ENCODE measurements at places on chromosomes 2 and 18. TPM values are rescaled to one million over a fixed set of nuclear protein-coding genes. Genes with fewer than 3 reads are reported as not detected.
A peak's percentile ranks its signal among the peaks of the same experiment; 100 is the strongest.

DNA sequence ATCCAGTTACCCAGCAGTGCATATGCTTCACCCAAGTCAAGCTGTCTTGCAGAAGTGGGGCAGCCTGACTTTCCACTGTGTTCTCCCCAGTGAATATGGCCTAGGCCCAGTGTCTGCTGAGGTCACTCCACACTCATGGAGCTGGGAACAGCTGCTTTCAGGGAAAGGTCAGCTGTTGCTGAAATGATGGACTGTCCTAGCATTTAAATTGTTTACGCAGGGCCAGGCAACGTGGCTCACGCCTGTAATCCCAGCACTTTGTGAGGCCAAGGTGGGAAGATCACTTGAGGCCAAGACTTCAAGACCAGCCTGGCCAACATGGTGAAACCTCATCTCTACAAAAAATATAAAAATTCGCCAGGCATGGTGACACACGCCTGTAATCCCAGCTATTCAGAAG is 86.5 kb downstream of the LIPG start:
- no peak for DNase-seq

MYO1B gene
- total RNA-seq: 220 TPM

- DNase-seq: no peak
Observed at GRCh38 chr18:9851511-9851910, 34.3 kb upstream of the TXNDC2 start.

DNA sequence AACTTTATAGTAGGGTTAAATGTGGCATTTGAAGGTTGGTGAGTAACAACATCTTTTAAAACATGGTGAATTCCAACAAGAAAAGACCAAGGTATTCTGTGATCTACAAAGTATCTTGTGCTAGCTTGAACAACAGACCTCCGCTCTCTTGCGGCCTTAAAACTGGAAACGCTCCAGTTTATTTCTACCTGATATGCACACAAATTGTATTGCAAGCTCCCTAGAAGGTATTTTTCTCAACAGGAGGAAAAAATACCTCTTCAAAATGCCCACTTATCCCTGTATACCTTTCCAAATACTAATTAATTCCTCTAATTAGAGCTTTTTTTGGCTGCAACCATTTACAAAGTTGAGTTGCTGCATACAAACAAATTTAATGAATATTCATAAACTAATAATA is 69.5 kb downstream of the KCNH7 start:
- no peak for DNase-seq

PARD6G gene
- 18.0 TPM for total RNA-seq

DNA sequence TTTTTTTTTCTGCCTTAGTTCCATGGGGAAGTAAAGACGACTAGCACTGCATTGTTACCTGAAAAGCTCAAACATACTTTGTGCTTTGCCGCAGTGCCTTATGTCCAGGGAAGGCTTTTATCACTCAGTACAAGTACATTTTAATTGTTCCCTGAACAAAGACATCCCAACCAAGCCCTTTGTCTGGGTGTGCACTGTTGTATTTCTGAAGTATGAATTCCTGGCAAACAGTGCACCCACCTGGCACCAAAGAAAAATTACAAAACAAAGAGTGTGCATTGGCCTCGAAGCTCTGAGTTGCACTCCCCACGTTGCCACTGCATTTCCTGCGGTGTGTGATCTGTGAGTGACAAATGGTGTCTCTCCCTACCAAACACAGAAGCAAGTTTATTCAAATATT is 858.5 kb upstream of the PIK3C3 start:
- DNase-seq: no peak

DNA sequence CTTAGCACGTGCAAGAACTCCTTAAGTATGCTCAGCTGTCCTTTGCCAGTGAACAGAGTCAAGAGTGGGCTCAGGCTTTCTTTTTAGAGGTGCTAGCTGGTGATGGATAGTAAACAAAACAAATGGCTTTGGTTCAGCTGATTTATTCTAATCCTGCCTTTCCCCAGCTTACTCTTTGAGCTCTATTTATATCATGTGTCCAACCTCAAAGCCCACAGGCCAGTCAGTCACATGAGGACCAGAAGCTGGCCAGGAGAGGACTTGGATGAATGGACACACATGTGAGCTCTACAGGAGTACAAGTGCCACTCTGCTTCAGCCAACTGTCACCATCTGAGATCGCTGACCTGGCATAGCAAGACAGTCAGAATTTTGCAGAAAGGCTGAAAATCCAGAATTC is 59.4 kb downstream of the STK39 start:
- no peak for DNase-seq

DNA sequence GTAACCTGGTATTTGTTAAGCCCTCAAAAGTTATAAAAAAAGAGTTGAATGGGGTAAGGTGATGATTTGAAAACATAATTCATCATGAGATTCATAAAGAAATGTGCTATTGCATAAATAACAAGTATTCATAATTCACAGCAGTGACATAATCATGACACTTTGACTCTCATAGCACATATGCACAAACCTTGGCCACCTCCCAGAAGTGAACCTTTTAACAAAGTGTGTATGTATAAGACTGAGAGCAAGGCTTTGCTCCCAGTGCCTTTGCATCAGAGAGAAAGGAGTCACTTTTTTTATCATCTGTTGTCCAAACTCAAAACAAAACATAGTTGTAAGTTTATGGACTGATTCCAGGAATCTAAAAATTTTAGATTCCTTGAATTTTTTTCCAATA is 15.0 kb upstream of the HTR2B start:
- DNase-seq: no peak

- no peak for DNase-seq
Observed at GRCh38 chr18:49843778-49844625, 30.7 kb upstream of the ACAA2 start.

- no peak for DNase-seq
Observed at GRCh38 chr2:232896720-232897597, 26.9 kb downstream of the SNORC start.

DNA sequence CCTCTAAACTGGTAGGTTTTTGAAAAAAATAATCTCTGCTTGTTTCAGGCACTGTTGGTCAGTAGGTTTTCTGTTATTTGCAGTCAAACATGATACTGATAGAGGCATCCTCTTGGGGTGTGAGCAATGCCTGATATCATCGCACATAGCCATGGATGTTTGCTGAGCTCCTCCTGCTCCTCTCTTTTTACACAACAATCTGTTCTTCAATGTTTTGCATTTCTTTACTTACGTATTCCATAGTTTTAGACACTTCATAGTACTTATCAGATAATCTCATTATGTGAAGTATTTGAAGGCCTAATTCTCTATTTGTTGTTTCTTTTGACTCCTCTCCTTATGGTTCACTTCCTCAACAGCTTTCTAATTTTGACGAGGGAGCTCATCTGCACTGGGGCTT is 23.0 kb upstream of the HS6ST1 start:
- no peak for DNase-seq

DNA sequence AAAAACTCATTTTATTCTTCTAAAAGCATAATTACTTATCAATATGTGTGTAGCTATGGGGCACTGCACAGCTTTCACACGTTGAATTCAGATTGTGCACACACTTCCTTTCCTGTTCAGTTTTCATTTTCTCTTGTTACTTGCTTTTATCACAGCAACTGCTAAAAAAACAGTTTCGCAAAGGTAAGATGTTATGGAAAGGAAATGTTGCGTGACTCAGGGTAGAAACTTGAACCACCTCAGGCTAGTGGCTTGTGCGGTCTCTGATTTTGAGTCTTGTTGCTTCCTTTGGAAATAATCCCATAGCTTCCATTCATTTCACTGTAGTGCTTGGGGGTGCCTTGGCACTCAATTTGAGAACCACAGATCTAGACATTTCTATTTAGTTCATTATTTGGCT is 171.9 kb downstream of the FMNL2 start:
- DNase-seq: peak; percentile 89

DNA sequence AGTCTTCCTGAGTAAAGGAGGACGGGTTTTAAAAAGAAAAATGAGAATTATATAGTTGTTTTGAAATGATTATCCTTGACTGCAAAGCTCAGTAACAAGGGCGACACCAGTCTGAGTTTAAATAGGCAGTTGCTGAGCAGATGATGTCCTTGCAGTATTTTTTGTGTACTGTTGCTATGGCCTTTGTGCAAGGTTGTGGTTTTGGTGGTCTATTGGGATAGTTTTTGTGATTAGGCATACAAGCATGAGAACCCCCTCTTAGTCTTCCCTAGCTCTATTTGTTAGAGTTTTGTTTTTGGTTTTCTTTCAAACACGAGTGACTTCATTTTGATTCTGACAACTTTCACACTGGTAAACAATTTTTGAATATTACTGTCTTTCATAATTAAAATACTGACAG is 64.1 kb downstream of the TAF4B start:
- DNase-seq: no peak

All from foreskin keratinocyte (primary cell).